Stomach (tissue), 19 donors: ENCODE measurements at places on chromosomes 6 and 20. TPM values are rescaled to one million over a fixed set of nuclear protein-coding genes. Genes with fewer than 3 reads are reported as not detected.

COL21A1 gene
- total RNA-seq = 4.1 TPM

WFDC12 gene
- not detected for total RNA-seq

MAD2L1BP gene
- total RNA-seq = 21.8 TPM

PMEPA1 gene
- total RNA-seq = not detected

HEY2 gene
- not detected for total RNA-seq

GSTA3 gene
- not detected for total RNA-seq

SMOC2 gene
- total RNA-seq = 56.7 TPM

EDN3 gene
- 2.3 TPM for total RNA-seq

EYA4 gene
- total RNA-seq = 16.3 TPM

BLTP3A gene
- 17.5 TPM for total RNA-seq

FAM83B gene
- 9.3 TPM for total RNA-seq

NEDD9 gene
- 48.2 TPM for total RNA-seq

PNLDC1 gene
- 0.55 TPM for total RNA-seq

LMBRD1 gene
- total RNA-seq = 83.0 TPM

ESR1 gene
- total RNA-seq = not detected

PGC gene
- total RNA-seq = 7,987 TPM

FRS3 gene
- total RNA-seq = 0.29 TPM

MPIG6B gene
- total RNA-seq = not detected

PDE7B gene
- 16.9 TPM for total RNA-seq

SKIC2 gene
- total RNA-seq = 47.4 TPM

ADGRB3 gene
- not detected for total RNA-seq

BPIFB2 gene
- total RNA-seq = not detected

MEI4 gene
- total RNA-seq = not detected

PACRG gene
- not detected for total RNA-seq

ARMC12 gene
- total RNA-seq = not detected

SH3BGRL2 gene
- 27.2 TPM for total RNA-seq

SLC16A10 gene
- total RNA-seq = 14.6 TPM

DTD1 gene
- 12.5 TPM for total RNA-seq

HUS1B gene
- total RNA-seq = 2.9 TPM

ID4 gene
- 22.0 TPM for total RNA-seq

TXLNB gene
- total RNA-seq = not detected

GRM4 gene
- total RNA-seq = not detected

PTPN1 gene
- 24.1 TPM for total RNA-seq

ANKEF1 gene
- 1.3 TPM for total RNA-seq

DZANK1 gene
- total RNA-seq = 1.4 TPM

GABRR1 gene
- total RNA-seq = not detected

OOEP gene
- total RNA-seq = not detected

MAP7 gene
- total RNA-seq = 28.3 TPM

CCN6 gene
- not detected for total RNA-seq

BNIP5 gene
- total RNA-seq = 5.8 TPM

AGER gene
- total RNA-seq = 35.6 TPM

PHACTR2 gene
- 115 TPM for total RNA-seq

MYBL2 gene
- total RNA-seq = 5.8 TPM

NOTCH4 gene
- 11.0 TPM for total RNA-seq
